ENCODE measurements at places on chromosomes 6 and 20. TPM values are rescaled to one million over a fixed set of nuclear protein-coding genes. Genes with fewer than 3 reads are reported as not detected.

B3GAT2 gene
- 0.05 TPM for total RNA-seq

PRDM13 gene
- total RNA-seq: not detected

SYNCRIP gene
- total RNA-seq: 142 TPM

TXNDC5 gene
- total RNA-seq: 54.9 TPM

ACTL10 gene
- total RNA-seq: 4.3 TPM

MYLK2 gene
- 0.98 TPM for total RNA-seq

UBE2C gene
- 89.7 TPM for total RNA-seq

EPPIN gene
- not detected for total RNA-seq

TDRD6 gene
- not detected for total RNA-seq

- DNase-seq: no peak
- no peaks in the 10 kb centered on the region for H3K4me1 ChIP-seq
- no peak overlapping the region for H3K27ac ChIP-seq
- peaks cover 9% of the 10 kb centered on the region for H3K36me3 ChIP-seq
Observed at GRCh38 chr6:156618600-156619205, 158.5 kb upstream of the ARID1B start.

GRCh38 chr6:38445336-38445735 lies 194.4 kb downstream of the BTBD9 start:
- H3K4me3 ChIP-seq: no peak overlapping the region
- no peaks in the 10 kb centered on the region for H3K36me3 ChIP-seq
- DNase-seq: no peak
- H3K27me3 ChIP-seq: no peaks in the 10 kb centered on the region
- H3K4me1 ChIP-seq: peaks cover 12% of the 10 kb centered on the region

- H3K4me3 ChIP-seq: no peak overlapping the region
- DNase-seq: no peak
- no peaks in the 10 kb centered on the region for H3K27me3 ChIP-seq
- H3K36me3 ChIP-seq: peaks cover 6% of the 10 kb centered on the region
- no peak overlapping the region for H3K27ac ChIP-seq
Observed at GRCh38 chr20:60152792-60153191, 194.6 kb downstream of the CDH26 start.

- peaks cover 16% of the 10 kb centered on the region for H3K4me1 ChIP-seq
- H3K27me3 ChIP-seq: peaks cover 59% of the 10 kb centered on the region
- H3K4me3 ChIP-seq: no peak overlapping the region
- DNase-seq: no peak
Observed at GRCh38 chr6:1381481-1382330, 7.7 kb upstream of the FOXF2 start.

GRCh38 chr20:3074812-3075211 lies 3.4 kb downstream of the OXT start:
- no peak for DNase-seq
- no peaks in the 10 kb centered on the region for H3K36me3 ChIP-seq
- no peak overlapping the region for H3K4me3 ChIP-seq

GRCh38 chr6:129138739-129139405 lies 255.9 kb downstream of the LAMA2 start:
- DNase-seq: no peak
- H3K27me3 ChIP-seq: peaks cover 24% of the 10 kb centered on the region
- no peak overlapping the region for H3K27ac ChIP-seq

GRCh38 chr20:46207793-46208192 lies 89.7 kb downstream of the CD40 start:
- peak overlapping the region; percentile 47 for H3K27ac ChIP-seq
- no peak overlapping the region for H3K4me3 ChIP-seq
- H3K27me3 ChIP-seq: peaks cover 34% of the 10 kb centered on the region
- no peaks in the 10 kb centered on the region for H3K36me3 ChIP-seq

- H3K4me1 ChIP-seq: peaks cover 4% of the 10 kb centered on the region
- no peak for DNase-seq
- H3K36me3 ChIP-seq: no peaks in the 10 kb centered on the region
Observed at GRCh38 chr20:45459606-45460005, 9.9 kb upstream of the WFDC2 start.

- peaks cover 5% of the 10 kb centered on the region for H3K36me3 ChIP-seq
- DNase-seq: no peak
- no peaks in the 10 kb centered on the region for H3K4me1 ChIP-seq
- H3K4me3 ChIP-seq: no peak overlapping the region
- H3K27ac ChIP-seq: no peak overlapping the region
- H3K27me3 ChIP-seq: no peaks in the 10 kb centered on the region
Observed at GRCh38 chr20:62201173-62202082, 18.6 kb downstream of the MTG2 start.

DNA sequence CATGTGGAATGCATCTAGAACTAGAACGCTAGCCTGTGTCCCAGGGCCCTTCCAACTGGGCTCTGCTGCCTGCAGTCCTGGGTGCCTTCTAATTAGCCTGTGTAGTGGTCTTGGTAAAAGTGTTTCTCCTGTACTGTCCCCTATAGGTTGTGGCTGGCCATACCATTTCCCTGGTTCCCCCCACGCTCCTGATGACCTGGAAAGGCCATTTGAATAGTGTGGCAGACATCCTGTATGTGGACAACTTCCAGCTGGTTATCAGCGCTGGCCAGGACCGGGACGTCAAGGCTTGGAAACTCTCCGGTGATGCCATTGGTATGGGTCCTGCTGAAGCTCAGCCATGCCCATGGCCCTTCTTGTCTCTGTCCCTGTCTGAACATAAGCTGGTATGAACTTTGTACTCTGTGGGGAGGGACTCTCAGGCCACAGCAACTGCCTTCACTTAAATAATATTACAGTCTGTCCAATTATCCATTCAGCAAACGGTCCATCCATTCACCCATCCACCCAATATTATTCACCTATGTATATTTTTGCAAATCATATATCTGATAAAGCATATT lies 60.7 kb downstream of the SUN5 start:
- H3K27me3 ChIP-seq: peaks cover 2% of the 10 kb centered on the region
- H3K27ac ChIP-seq: no peak overlapping the region
- no peak for DNase-seq
- no peak overlapping the region for H3K4me3 ChIP-seq
- H3K4me1 ChIP-seq: no peaks in the 10 kb centered on the region

- H3K4me3 ChIP-seq: no peak overlapping the region
- DNase-seq: no peak
- no peak overlapping the region for H3K27ac ChIP-seq
Observed at GRCh38 chr6:88599571-88599970, 363.8 kb downstream of the RNGTT start.

DNA sequence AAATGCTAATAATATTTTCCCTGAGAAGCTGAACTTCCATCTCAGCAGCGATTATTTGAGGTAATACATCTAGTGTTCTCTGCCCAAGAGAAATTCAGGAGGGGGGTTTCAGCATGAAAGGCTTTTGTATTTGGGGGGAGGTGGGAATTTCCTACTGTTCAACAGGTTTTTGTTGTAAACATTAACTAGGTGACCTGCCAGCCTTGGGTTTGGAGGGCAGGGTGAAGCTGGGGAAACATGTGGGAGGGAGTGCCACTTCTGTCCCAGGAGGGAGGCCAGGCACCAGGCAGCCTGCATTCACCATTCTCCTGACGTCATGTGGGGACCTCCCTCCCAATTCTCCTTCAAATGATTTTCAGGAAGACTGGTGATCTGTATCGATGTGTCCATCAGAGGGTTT lies 37.7 kb upstream of the PKHD1 start:
- H3K36me3 ChIP-seq: no peaks in the 10 kb centered on the region
- H3K27ac ChIP-seq: no peak overlapping the region
- H3K4me3 ChIP-seq: no peak overlapping the region

DNA sequence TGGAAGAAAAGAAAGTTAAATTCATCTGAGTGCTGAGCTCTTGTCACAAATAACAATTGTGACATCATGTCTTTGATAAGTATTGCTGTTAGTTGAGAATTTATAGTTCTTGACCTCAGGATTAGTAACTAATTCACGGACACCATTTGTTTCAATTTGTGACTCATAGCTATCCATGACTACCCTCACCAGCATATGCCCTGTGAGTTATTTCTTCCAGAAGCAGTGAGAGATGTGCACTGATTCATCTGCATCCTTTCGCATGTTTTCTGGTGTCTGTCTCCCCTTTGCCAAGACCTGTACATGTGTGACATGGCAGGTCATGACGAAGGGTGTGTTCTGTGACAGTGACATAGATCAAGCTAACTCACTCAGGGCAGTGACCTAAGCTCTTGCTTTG lies 86.9 kb downstream of the SOBP start:
- no peak for DNase-seq
- H3K36me3 ChIP-seq: no peaks in the 10 kb centered on the region
- no peak overlapping the region for H3K4me3 ChIP-seq
- H3K27me3 ChIP-seq: peaks cover 24% of the 10 kb centered on the region

Data from natural killer cell treated with Interleukin-12 subunit alpha and Interleukin-12 subunit beta and Interleukin-15 and Interleukin-18, amount 100 ng/mL, for 72 hours (primary cell).